HepG2 (cell line): ENCODE measurements at places on chromosomes 5 and 9. TPM values are rescaled to one million over a fixed set of nuclear protein-coding genes. Genes with fewer than 3 reads are reported as not detected.

DNA sequence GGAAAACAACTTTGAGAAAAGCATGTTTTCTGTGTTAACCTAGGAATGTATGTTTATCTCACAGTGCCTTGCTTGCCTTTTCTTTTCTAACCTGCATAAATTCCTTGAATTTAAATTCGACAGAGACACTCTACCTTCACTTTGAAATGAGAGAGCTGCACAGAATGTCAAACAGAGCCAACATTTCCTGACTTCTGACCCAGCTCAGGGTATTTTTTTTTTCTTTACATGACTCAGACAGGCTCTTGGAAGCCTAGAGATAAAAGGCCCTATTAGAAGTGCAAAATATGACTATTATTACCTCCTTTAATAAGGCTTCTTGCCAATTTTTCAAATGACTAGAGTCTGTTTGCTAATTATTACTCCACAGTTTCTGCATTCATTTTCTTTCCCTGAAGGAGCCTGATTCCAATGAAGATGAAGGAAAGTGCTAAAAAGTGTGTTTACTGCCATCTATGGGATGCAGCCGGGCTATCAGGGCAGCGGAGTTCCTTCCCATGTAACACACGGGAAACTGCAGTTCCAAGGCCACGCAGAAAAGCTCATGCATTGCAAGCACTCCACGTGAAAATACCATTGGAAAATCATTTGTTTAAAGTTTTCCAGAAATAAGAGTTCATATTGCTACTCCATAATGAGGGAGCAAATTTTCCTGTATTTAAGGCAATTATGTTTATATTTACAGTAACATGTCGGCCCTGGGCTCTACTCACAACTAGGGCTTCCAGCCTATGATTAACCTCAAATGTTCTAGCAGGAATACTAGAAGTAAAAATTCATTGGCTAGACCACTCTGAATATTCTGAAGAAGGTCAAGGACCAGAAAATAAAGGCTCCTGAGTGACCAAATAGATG is 485.6 kb downstream of the ZSWIM6 start:
- H3K4me3 ChIP-seq = no peak overlapping the region
- H3K4me1 ChIP-seq = no peaks in the 10 kb centered on the region; the same call in 1 of the 2 replicates
- H3K36me3 ChIP-seq = no peaks in the 10 kb centered on the region
- peak; percentile 5 for DNase-seq

- DNase-seq = no peak
- no peak overlapping the region for H3K4me3 ChIP-seq
- H3K27ac ChIP-seq = no peak overlapping the region
- H3K4me1 ChIP-seq = no peaks in the 10 kb centered on the region
- H3K27me3 ChIP-seq = no peaks in the 10 kb centered on the region
- no peaks in the 10 kb centered on the region for H3K36me3 ChIP-seq
These were observed 443.9 kb upstream of the KLF4 start for GRCh38 chr9:107933516-107933915.

DNA sequence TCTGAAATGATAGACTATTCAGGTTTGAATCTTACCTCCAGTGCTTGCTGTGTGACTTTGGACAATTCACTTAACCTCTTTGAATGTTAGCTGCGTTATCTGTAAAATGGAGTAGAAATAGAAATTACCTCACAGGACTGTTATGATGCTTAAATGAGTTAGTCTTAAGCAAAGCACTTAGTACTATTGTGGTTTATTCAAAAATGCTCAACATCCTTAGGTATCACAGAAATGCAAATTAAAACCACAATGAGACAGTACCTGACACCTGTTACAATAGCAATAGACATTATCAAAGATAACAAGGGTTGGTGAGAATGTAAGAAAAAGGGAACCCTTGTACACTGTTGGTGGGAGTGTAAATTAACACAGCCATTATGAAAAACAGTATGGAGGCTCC is 77.6 kb upstream of the FREM1 start:
- H3K4me3 ChIP-seq = no peak overlapping the region
- no peak overlapping the region for H3K27ac ChIP-seq
- DNase-seq = no peak
- H3K36me3 ChIP-seq = no peaks in the 10 kb centered on the region
- peaks cover 10% of the 10 kb centered on the region for H3K4me1 ChIP-seq
- H3K27me3 ChIP-seq = no peaks in the 10 kb centered on the region

- no peaks in the 10 kb centered on the region for H3K4me1 ChIP-seq
- H3K27me3 ChIP-seq = 0 out of 2 replicates have a peak, but pooled peaks cover 1% of the 10 kb centered on the region
- no peak overlapping the region for H3K27ac ChIP-seq
- no peak for DNase-seq
- H3K4me3 ChIP-seq = no peak overlapping the region
- no peaks in the 10 kb centered on the region for H3K36me3 ChIP-seq
These were observed 55.1 kb downstream of the ZNF354C start for GRCh38 chr5:179115307-179115706.

DNA sequence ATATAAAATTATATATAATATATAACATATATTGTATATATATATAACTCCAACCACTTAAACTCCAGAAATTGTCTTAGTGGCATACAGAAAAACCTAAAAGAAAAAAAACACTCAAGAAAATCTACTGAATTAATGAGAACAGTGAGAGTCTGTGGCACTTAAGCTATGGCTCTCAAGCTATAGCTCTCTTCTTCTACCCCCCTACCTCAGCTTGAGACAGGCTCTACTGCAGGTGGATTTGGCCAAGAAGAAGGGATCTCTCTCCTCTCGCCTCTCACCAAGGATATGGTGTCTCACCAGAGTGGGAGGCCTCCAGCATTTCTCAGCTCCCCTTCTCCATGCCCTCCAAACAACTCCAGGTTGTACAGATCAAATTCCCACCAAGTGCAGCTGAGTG is 64.5 kb upstream of the DAB2 start:
- no peak for DNase-seq
- no peaks in the 10 kb centered on the region; the same call in 1 of the 2 replicates for H3K27me3 ChIP-seq
- H3K27ac ChIP-seq = no peak overlapping the region

DNA sequence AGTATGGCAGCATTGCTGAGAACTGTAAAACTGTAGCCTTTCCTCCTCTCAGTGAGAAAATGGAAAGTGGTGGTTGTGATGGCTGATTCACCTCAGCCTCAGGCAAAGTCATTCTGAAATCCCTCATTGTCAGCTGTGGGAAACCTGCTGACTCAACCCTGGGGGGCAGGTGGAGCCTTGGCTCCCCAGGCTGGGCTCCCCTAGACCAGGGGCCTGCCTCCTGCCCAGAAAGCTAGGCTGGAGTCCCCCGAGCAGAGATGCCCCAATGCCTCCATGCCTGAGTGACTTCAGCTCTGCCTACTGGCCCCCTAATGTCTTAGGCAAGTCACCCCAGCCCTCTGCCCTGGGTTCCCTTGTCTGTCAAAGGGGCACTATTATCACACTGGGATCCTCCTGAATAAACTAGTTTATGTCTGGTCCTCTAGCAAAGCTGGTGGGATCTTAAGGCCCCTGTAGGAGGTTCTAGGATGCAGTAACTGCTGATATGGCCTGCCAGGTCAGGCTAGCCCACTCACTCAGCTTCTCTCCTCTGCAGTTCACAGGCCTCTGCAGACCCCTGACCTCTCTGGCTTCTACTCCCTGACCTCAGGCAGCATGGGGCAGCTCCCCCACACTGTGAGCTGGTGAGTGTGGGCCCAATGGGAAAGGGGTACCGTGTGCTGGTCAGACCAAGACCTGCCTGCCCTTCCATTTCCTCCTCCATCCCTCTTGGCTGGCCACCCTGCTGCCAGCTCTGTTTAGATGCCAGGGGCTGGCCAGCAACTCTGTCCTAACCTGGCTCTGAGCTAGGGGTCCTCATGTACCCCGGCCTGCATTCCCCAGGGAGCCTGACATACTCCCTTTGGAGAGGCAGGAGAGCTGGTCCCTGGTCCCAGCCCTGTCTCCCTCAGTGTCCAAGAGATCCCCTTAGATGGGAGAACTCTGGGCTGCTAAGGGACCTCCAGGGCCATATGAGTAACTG is 24.2 kb downstream of the TCF7 start:
- no peak overlapping the region for H3K27ac ChIP-seq
- no peak for DNase-seq
- H3K4me1 ChIP-seq = peaks cover 24% of the 10 kb centered on the region
- H3K4me3 ChIP-seq = no peak overlapping the region

DNA sequence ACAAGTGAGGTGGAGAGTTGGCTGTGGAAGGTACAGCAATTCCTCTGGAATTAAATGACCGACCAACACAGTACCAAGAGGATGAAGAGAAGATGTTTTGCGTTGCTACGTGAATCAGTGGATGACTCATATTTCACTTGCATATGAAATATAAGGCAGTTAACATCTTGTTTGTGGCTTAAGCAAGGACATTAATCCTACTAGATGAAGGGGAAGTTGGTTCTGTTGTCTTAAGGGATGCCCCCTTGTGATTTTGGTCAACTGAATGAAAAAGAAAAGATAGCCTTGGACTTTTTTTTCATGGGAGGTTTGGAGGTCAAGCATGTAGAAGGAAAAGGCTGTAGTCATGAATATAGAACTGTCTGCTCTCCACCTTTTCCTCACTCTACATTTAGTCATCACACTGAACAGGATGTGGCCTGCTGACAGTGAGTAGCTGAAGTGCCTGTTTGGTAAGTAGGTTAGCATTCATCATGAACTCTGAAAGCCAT is 33.9 kb downstream of the VLDLR start:
- H3K36me3 ChIP-seq = peaks cover 8% of the 10 kb centered on the region; the same call in 2 of the 3 replicates
- H3K4me3 ChIP-seq = no peak overlapping the region
- H3K27me3 ChIP-seq = no peaks in the 10 kb centered on the region
- no peak for DNase-seq
- no peaks in the 10 kb centered on the region for H3K4me1 ChIP-seq

DNA sequence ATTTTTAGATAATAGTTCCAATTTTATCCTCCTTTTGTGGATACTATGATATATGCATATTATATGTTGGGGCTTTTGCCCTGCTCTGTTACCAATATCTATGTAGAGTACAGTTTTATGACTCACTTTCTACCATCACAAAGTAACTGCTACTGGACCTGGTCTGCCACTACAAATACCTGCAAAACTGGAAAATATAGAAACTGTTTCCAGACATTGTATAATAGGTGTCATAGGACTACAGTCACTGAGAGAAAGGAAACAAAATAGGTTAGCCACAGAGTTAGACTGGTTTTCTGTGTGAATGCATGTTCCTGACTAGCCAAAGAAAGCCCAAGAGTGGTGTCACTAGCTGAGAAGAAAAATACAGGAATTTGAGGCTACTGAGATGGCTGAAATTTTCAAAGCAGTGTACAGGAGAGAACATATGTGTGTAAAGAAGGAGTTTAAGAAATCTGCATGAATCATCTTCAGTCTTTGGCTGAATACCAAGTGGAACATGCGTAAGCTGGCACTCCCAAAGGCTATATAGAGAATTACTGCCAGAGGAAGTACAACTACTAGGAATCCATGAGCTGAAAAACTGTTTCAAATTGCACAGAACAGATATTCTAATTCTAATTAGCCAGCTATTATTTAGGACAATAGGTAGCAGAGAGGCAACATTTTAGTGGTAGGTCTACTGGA is 29.0 kb upstream of the FAM174A start:
- DNase-seq = no peak
- H3K36me3 ChIP-seq = no peaks in the 10 kb centered on the region
- H3K4me1 ChIP-seq = no peaks in the 10 kb centered on the region
- H3K27me3 ChIP-seq = no peaks in the 10 kb centered on the region
- no peak overlapping the region for H3K4me3 ChIP-seq
- H3K27ac ChIP-seq = no peak overlapping the region

GRCh38 chr5:57439601-57440000 is 43.0 kb downstream of the ACTBL2 start:
- no peak overlapping the region for H3K4me3 ChIP-seq
- 0 out of 3 replicates have a peak, but pooled peaks cover 3% of the 10 kb centered on the region for H3K27me3 ChIP-seq
- DNase-seq = no peak
- no peak overlapping the region for H3K27ac ChIP-seq

- no peaks in the 10 kb centered on the region for H3K27me3 ChIP-seq
- DNase-seq = no peak
- no peak overlapping the region for H3K4me3 ChIP-seq
- no peaks in the 10 kb centered on the region for H3K4me1 ChIP-seq
These were observed 137.1 kb upstream of the LPAR1 start for GRCh38 chr9:111175350-111175749.

SAXO1 gene
- total RNA-seq = not detected in 2 replicates

DRD1 gene
- not detected in 2 replicates for total RNA-seq

SPATA31C1 gene
- not detected in 2 replicates for total RNA-seq

PCDHB15 gene
- 0.22 and 0.27 TPM in 2 replicates for total RNA-seq

SYNPO gene
- total RNA-seq = 0.09 and 0.22 TPM in 2 replicates

GAS1 gene
- total RNA-seq = not detected in 2 replicates
